ENCODE measurements at places on chromosomes 12 and 14. TPM values are rescaled to one million over a fixed set of nuclear protein-coding genes. Genes with fewer than 3 reads are reported as not detected.

- DNase-seq = no peak
Observed at GRCh38 chr14:40119765-40120164, 687.5 kb upstream of the FBXO33 start.

GRCh38 chr12:112796067-112796466 lies 4.5 kb downstream of the RPH3A start:
- no peak for DNase-seq

- no peak for DNase-seq
Observed at GRCh38 chr14:75022655-75023054, 19.9 kb downstream of the EIF2B2 start.

DNA sequence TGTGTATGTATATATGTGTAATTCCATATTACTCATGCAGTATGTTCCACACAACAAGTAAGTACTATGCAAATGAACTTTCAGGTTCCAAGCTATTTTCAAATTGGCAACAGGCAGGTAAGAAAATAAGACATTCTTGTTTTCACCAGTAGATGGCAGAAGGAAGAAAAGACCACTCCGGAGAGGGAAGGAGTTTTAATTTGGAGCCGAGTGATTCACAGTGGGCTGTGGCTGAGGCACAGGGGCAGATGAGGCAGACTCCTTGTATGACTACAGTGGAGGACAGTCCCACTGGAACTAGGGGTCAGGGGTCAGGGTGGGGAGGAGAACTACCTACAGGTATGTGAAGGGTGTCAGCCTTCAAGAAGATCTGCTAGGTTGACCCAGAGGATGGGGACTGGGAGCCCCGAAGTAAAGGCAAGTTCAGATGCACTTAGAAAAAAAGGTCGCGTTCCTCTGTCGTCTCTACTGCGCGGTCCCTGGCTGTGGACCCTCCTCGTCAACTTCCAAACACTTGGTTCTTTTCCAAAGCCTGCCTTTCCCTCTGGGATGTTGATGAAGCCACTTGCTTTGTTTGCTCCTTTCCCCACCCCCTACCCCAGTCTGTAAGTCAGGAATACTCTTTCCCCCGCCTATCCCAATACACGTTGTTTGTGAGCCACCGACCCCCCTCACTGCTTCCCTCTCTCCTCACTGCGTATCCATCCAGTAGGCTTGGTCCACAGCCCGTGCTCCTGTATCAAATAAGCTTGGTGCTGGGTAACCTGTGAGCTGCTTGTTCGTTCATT lies 24.1 kb downstream of the DDX47 start:
- DNase-seq = no peak

- no peak for DNase-seq
Observed at GRCh38 chr14:93305725-93306418, 27.0 kb downstream of the BTBD7 start.

DNA sequence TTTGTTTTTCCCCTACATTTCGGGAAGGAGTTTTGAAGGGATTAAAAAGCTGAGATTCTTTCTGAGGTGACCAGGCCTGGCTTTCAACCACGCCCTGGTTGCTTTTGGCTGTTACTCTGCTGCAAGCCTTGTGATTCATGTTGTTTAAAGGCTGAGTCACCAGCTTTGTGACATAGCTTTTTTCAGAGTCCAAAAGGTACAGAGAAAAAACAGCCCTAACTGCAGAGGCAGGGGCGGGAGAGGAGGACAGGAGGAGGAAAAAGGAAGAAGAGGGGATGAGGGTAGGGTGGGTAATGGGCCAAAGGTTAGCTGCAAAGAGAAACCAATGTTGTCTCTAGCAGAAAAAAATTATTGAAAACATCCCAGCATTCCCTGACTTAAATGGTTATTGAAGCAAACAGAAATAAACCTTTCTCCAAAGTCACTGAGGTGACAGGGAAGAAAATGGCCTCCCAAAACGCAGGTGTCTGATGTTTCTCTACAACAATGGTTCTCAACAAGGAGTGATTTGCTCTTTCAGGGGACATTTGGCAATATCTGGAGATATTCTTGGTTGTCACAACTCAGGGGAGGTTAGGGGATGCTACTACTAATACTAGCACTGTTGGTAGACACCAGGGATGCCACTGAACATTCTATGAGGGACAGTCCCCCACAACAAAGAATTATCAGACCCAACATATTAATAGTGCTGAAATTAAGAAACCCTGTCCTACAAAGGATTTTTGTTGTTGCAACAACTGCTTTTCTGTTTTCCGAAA lies 2.1 kb upstream of the UBC start:
- DNase-seq = peak; percentile 87

DNA sequence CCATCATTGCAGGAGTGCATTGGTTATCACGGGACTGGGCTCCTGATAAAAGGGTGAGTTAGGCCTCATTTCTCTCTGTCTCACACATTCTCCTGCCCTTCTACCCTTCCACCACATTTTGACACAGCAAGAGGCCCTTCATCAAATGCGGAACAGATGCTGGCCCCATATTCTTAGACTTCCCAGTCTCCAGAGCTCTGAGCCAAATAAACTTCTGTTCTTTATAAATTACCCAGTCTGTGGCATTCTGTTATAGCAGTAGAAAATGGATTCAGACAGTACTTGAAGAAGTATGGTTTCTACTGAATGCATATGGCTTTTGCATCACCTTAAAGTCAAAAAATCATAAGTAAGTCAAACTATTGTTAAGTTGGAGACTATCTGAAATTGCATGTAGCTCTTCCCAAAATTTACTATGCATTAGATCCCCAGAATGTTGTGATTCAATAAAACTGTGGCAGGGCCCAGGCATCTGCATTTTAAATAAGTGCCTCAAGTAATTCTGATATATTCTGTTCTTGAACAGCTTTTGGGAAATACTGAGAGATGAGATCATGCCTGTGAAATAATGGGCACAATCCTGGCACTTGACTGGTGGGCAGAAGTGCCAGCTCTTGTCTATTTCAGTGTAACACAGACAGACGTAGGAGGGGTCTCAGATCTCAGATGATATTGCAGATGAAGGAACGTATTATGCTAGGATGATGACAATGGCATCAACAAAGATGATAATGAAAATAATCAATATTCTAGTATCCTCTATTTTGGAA lies 68.2 kb downstream of the E2F7 start:
- DNase-seq = no peak

DNA sequence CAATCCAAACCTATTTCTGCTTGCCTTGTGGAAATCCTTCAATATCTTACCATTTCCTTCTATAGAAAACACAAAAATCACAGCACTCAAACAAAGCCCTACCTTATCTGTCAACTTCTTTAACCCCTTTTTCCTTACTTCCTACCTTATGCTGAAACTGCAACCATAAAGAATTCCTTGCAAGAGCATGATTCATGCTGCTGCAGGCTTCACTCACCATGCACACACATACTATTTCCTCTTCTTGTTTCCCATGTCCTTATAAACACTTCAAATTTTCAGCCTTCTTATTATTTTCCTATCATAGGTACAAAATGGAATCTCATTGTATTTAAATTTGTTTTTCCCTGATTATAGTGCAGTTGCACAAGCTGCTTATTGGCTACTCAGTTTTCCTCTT lies 23.3 kb downstream of the LMNTD1 start:
- no peak for DNase-seq

DNA sequence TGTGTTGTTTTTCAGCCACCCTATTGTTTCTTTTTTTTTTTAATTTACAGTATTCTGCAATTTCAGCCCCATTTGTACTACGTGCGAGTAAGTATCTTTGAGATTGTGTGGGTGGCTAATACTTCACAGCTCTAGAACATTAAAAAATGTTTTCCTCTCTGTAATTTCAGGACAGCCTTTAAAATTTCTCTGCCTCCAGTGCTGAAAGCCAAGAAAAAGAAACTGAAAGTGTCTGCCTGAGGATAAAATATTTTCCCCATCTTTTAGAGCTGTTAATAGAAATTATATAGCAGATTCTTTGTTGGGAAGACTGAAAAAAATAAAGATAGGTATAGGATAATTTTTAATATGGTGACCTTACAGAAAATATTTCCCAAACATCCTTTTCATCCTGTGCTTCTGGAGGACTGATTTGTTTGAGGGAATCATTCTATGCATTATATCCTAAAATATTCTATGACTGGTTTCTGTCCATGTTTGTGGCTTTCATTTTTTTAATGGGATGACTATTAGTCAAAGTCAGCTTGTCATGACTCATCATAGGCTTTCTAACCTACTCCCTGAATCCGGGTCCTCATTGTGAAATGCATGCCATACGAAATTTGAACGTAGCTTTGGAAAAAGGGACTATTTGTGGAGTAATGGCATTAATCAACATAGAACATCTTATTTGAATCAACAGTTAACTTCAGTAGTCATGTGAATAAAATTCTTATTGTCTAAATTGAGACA lies 10.8 kb upstream of the TCTN2 start:
- no peak for DNase-seq

DNA sequence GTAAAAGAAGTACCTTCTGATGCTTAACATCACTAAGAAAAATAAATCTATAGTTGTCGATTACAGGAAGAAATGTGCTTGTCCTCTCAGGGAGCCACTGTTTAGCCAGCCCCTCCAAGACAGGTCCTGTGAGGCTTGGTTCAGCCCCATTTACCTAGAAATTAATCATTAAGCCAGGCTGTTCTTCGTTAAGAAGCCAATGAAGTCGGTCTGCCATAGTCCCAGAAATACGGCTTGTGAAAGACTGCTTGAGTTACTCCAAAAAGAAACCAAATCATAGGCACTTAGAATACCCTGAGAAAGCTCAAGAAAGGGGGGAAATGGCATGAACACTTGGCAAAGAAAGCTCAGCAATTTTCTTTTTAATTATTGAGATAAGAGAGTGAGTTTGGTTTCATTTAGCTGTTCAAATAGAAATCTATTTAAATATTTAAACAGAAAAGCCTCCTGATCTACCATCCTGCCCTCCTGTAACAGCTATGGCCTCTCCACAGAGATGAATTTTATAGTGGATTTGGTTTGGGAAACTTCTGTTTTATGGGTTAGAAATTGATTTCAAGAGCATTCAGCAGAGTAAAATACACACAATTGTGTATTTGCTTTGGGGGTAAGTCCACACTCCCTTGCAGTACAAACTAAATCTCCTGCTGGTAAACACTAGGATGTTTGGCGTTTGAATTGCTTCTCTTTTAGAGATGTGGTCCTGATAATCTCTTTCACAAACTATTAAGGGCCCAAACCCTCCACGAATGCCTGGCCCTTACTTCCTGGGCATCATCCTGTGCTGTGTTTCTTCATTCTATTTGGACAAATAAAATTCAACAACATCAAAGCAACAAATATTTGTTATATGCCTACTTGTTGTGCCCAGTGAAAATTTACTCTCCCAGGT lies 234.4 kb downstream of the SEC23A start:
- no peak for DNase-seq

- no peak for DNase-seq
Observed at GRCh38 chr14:69083181-69083580, 69.7 kb downstream of the DCAF5 start.

DNA sequence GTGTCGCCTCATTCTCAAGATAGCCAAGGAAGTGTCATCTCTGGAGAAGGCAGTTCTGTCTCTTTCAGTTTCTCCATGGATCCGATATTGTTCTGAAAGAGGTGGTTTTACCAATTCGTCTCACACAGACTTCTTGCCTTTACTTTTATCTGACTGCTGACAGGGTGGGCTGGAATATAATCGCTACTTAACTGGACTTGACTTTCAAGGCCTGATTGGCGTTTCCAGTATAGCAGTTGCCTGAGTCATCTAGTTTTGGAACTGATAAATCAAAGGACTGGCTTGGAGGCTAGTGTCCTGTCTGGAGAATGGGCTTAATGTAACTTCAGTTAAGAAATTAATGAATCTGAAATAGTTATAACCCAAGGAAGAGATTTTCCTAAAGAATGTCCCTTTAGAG lies 21.6 kb downstream of the PRKCH start:
- no peak for DNase-seq

GRCh38 chr14:101562659-101563351 lies 1.5 kb downstream of the DIO3 start:
- no peak for DNase-seq

DNA sequence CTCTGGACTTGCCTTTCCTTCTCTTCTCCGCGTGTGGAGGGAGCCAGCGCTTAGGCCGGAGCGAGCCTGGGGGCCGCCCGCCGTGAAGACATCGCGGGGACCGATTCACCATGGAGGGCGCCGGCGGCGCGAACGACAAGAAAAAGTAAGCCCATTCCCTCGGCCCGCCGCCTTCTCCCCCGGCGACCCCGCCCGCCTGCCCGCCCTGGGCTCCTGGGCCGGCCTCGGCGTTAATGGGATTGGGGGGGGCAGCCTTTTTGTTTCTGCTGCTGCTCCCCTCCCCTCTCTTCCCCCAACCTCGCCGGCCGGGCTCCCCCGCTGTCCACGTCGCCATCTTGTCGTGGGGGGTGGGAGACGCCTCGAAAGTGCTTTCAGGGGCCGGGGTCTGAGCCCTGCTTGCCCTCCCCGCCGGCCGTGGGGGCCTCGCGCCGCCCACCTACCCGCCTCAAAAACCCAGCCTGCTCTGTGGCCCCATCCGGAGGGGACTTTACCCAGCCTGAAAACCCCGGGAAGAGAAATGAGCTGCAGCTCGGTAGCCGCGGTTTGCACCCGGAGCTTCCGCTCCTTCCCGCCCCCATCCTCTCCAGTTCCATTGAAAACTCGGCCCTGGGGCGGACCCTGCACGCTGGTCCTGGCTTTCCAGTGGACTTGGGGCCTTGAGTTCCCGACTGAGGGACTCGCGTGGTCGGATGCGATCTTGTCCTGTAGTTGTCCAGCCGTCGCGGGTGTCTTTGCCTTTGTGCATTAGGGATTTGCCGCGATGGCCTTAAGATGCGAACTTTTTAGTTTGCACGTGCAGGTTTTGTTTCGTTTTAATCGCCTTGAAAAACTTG lies 598 bp downstream of the HIF1A start:
- peak; percentile 86 for DNase-seq

DNA sequence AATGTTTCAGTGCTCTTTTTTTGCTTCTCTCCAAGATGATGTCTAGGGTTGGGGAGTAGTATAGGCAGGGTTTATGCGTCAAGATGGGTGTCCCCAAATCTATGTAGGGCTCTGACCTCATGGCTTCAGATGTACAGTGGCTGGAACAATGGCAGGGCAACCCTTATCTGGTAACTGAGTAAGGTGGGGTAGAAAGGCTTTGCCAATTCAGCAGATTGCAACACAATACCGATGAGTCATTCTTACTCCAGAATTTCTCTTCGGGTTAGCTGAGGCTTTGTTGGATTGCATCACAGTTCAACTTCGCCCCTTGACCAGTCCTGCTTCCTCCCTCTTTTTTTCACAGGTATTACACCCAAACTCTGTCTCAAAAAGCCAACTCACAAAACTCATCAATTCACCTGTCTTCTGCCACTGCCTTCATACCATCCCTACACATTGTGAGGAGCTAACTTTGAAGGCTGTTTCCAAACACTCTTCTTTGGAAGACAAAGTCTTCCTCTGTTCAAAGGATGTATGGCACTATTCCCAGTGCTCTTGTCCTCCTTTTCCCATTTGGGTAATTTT lies 190.2 kb upstream of the CNOT2 start:
- no peak for DNase-seq

GRCh38 chr12:62722971-62723680 lies 211.8 kb downstream of the PPM1H start:
- no peak for DNase-seq

LTB4R gene
- 137 TPM for total RNA-seq

SMOC1 gene
- 1.9 TPM for total RNA-seq

ACVRL1 gene
- total RNA-seq = 43.4 TPM

ALX1 gene
- not detected for total RNA-seq

MRPL42 gene
- 49.1 TPM for total RNA-seq

TDP1 gene
- 10.8 TPM for total RNA-seq

All from suprapubic skin (tissue), 4 donors.